ENCODE measurements at places on chromosomes 4 and X.

DNA sequence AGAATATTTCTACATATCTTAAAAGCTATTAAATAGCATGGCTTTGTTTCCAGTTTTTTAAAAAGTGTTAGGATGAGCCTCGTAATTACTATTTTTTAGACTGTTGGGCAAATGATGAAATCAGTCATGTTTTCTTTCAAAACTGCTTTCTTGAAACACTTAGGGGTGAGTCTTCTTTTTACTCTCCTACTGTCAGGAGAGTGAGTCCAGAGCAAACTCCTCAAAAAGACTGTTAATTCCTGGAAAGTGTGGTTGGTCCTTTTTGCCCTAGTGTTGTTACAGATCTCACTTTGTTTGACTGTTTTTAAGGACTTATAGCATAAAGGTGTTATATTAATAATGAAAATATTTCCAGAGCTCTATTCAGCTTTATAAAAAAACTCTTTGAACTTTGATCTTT lies 6.3 kb downstream of the GSTCD start:
- H3K27ac ChIP-seq, result no peak overlapping the region
- no peaks in the 10 kb centered on the region for H3K36me3 ChIP-seq
- no peaks in the 10 kb centered on the region for H3K27me3 ChIP-seq
- H3K4me1 ChIP-seq, result no peaks in the 10 kb centered on the region

DNA sequence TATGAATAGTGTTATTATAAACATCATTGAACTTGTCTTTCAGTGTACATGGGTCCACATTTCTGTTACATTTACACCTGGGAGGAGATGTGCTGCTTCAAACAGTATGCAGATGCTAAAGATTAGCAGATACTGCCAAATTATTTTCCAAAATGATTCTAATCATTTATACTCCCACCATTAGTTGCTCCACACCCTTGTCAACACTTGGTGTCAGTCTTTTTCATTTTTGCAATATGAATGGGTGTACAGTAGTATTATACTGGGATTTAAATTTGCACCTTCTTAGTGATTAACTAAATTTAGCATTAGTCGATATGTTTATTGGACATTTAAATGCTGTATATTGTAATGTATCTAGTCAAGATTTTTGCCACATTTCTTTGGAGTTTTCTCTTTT lies 131.6 kb upstream of the GRID2 start:
- H3K27ac ChIP-seq, result no peak overlapping the region
- H3K4me1 ChIP-seq, result no peaks in the 10 kb centered on the region

DNA sequence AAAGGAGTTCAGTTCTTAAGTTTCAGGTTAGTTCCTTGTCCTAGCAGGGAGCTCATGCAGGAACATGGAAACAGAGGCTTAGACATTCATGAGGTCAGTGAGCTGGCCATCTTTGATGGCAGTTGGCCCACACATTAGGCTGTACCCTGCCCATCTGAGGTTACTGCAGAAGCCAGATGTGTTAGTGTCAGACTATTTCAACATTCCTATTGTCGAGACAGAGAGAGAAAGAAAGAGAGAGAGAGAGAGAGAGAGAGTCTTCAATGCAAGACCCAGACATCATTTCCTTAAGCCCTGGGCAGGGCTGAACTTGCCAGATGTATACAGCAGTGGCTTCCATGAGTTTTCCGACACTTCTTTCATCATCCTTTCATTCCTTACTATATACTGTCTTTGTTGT lies 91.3 kb downstream of the PPP1R2C start:
- H3K27ac ChIP-seq, result no peak overlapping the region
- no peak overlapping the region for H3K4me3 ChIP-seq
- H3K36me3 ChIP-seq, result no peaks in the 10 kb centered on the region
- H3K27me3 ChIP-seq, result no peaks in the 10 kb centered on the region
- H3K4me1 ChIP-seq, result no peaks in the 10 kb centered on the region
- no peak for DNase-seq

GRCh38 chr4:121738780-121739535 lies 26.0 kb downstream of the SMIM43 start:
- no peaks in the 10 kb centered on the region for H3K4me1 ChIP-seq
- no peaks in the 10 kb centered on the region for H3K27me3 ChIP-seq
- peak overlapping the region; percentile 12 for H3K27ac ChIP-seq
- no peak for DNase-seq
- H3K4me3 ChIP-seq, result no peak overlapping the region
- H3K36me3 ChIP-seq, result no peaks in the 10 kb centered on the region

DNA sequence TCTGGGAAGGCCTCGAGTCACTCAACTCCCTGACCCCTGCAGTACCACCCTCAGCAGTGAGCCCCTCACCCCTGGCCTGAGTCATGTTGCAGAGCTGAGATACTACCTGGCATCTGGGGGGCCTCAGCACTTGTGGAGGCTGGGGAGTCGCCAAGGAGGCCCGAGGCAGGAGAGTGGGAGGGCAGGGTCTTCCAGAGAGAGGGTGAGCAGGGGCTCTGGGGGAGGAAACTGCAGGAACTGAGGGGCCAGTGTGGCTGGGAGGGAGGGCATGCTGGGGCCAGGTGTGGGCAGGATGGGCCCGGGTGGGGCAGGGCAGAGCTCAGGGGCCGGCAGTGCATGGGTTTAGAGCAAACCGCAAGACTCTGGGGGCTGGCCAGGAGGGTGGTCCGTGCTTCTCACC lies 59.7 kb downstream of the SORCS2 start:
- H3K4me1 ChIP-seq, result no peaks in the 10 kb centered on the region
- DNase-seq, result no peak
- H3K27me3 ChIP-seq, result no peaks in the 10 kb centered on the region
- H3K27ac ChIP-seq, result no peak overlapping the region
- H3K4me3 ChIP-seq, result no peak overlapping the region
- no peaks in the 10 kb centered on the region for H3K36me3 ChIP-seq

DNA sequence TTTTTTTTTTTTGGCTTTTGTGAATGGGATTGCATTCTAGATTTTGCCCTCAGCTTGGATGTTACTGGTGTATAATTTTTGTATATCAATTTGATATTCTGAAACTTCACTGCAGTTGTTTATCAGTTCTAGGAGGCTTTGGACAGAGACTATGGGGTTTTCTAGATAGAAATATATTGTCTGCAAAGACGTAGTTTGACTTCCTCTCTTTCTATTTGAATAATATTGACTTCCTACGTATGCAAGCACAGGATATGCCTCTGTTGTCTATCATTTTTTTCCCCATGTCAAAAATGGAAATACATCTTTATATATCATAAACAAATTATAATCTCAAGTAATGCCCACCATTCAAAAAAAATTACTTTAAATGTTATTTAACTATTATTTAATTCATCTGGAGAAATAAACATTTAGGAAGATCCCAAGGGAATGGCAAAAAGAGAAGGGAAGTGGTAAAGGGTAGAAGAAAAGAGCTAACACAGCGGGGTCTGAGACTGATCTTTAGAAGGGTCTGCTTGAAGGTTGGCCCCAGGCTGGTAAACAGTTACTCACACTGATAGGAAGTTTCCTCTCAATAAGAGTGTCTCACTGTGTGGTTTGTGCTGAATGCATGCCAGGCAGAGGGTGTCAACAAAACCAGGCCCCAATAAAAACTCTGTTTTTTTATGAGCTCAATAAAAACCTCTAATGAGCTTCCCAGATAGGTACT lies 35.7 kb downstream of the ZNF518B start:
- H3K4me3 ChIP-seq, result no peak overlapping the region
- no peaks in the 10 kb centered on the region for H3K36me3 ChIP-seq
- no peak overlapping the region for H3K27ac ChIP-seq
- no peak for DNase-seq

DNA sequence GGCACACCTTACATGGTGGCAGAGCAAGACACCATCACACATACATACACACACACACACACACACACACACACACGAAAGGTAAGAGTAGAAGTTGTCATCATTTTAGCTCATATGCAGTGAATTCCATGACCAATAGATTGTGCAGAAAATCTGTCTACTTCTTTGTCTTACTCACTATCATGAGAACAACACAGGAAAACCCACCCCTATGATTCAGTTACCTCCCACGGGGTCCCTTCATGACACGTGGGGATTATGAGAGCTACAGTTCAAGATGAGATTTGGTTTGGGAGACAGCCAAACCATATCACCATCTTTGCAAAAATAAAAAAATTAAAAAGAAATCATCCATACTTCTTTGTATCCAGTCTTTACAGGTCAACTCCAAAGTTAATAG lies 221.1 kb downstream of the BMPR1B start:
- H3K36me3 ChIP-seq, result no peaks in the 10 kb centered on the region
- H3K27ac ChIP-seq, result no peak overlapping the region
- H3K4me1 ChIP-seq, result no peaks in the 10 kb centered on the region
- no peak overlapping the region for H3K4me3 ChIP-seq
